ENCODE measurements at places on chromosomes 4 and X.

GRCh38 chrX:108362026-108362425, 76.2 kb downstream of the COL4A6 start:
- no peak for DNase-seq

- DNase-seq, result no peak
These were observed 132.2 kb downstream of the VEGFC start for GRCh38 chr4:176660561-176660960.

- no peak for DNase-seq
These were observed 46.1 kb upstream of the EOLA2 start for GRCh38 chrX:149984411-149984810.

DNA sequence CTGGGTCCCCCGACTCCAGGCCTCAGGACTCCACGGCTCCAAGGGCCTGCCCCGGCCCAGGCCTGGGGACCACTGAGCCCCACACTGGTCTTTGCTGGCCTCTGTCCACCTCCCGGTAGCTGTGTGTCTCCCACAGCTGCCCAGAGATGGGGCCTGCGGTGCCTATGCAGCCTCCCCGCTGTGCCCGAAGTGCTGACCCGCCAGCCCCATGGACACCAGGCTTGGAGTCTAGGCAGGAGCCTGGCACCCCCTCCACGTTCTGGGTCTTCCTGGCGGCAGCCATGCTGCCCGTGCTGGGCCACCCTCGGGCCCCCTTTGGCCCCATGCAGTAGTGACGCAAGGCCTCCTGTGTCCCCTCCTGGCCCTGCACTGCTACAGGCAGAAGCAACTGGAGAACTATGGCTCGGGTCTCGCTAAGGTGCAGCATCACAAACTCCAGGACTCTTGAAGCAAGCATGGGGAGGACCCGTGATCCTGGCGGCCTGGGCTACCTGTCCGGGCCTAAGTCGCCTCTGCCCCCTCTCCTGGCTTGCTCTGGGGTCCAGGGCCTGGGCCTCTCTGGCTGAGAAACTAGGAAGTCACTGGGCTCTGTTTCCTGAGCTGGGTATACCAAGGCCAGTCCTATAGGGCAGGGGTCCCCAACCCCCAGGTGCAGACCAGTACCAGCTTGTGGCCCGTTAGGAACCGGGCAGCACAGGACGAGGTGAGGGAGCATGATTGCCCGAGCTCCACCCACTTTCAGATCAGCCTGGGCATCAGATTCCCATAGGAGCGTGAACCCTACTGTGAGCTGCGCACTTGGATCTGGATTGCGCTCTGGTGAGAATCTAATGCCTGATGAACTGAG, 917 bp downstream of the MYL5 start:
- DNase-seq, result peak; percentile 18

GRCh38 chr4:164601653-164602052, 152.3 kb upstream of the SMIM31 start:
- no peak for DNase-seq

GRCh38 chr4:140044337-140044902, 109.6 kb downstream of the MAML3 start:
- no peak for DNase-seq

- no peak for DNase-seq
These were observed 33.0 kb downstream of the SNCA start for GRCh38 chr4:89803915-89804314.

- DNase-seq, result no peak
These were observed 25.7 kb downstream of the SGMS2 start for GRCh38 chr4:107850438-107850837.

- DNase-seq, result no peak
These were observed 100.7 kb downstream of the SPRY1 start for GRCh38 chr4:123497340-123497739.

- DNase-seq, result no peak
These were observed 11.3 kb upstream of the KIAA0232 start for GRCh38 chr4:6771229-6771671.

- DNase-seq, result no peak
These were observed 71.7 kb upstream of the BCOR start for GRCh38 chrX:40169193-40170101.

DNA sequence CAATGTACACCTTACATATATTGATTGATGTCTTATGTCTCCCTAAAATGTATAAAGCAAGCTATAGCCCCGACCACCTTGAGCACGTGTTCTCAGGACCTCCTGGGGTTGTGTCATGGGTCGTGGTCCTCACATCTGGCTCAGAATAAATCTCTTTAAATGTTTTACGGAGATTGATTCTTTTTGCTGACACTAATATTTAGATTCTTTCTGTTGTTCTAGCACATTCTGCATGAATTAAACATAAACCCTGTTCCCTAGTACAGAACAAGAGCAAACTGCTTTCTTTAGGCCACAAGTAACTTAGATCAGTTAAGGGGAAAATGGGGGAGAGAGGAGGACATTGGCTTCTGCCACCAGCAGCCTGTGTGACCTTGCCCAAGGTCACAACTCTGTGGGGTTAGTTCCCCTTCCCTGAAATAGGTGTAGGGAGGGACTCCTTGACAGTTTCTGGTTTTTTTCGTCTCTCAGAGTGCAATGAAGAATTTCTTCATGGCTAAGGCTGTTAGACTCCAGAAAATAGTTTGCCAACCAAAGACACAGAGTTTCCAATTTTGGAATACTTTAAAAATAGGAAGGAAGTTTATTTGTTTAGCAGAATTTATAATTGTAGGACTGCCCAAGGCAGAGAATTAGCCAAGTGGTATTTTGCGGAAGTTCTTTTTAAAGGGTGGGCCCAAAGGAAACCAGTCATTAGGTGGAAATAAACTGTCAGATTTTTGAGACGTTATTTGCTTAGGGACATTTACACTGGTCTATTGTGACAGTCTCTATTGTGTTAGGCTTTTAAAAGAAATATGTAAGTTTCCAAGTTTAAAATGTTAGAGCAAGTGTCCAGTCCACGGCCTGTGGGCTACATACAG, 29.4 kb downstream of the PTTG2 start:
- DNase-seq, result no peak

GRCh38 chr4:127143460-127144195, 489.1 kb upstream of the INTU start:
- no peak for DNase-seq

DNA sequence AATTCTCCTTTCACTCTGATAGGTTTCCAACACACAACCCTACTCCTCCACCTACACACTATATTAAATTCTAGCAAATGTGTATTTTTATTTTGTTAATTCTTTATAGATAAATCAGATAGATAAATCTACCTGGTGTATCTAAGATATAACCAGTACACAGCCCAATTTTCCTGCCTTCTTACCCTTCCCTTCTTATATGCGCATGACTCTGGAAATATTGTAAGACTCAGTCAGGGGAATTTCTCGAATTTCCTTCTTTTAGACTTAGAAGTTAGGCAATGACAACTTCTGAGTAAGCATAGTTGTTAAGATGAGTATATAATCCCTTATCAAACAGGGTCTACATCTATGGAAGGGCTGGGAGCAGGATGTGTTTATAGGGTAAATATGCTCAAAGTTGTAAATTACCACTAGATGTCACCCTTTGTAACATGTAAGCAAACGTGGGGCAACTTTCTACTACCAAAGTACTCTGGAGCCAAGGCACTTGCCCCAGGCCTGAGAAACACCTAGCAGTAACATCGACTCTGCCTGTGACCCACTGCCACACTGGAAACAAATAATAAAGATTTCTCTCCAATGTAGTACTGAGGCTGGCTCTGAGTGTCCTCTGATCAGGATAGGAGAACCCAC, 444.7 kb downstream of the IQCM start:
- DNase-seq, result no peak

DNA sequence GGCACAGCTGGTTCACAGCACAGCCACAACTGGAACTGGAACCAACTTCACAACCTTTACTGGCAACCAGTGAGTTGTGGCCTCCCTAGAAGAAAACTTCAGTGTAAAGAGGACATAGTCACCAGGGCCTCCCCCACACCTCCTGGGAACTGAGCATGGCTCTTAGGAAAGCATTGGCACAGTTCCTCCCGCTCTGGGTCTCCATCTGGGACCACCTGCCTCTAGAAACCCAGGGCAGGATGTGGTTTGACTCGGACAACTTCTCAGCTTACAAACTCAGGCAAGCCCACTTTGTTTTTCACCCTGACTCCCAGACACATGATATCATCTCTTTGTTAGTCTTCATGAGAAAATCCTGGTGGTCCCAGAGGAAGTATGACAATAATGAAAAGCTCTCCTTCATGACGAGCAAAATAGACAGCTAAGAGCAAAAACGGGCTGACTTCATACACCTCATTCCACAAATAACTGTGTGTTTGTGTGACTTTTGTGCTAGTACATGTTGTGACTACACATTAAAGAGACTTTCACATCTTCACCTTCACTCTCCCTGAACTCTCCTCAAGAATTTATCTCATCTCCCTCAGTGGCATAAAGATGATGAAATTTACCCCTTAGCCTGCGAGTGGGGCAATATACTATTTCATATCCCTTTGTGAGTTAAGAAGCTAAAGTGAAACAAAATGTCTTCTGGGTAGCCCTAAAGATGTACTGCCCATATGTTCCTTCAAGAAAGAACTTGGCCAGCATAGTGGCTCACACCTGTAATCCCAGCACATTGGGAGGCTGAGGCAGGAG, 75.4 kb downstream of the SH3KBP1 start:
- no peak for DNase-seq

GRCh38 chrX:152822383-152823086, 8.0 kb downstream of the CETN2 start:
- DNase-seq, result no peak

- DNase-seq, result no peak
These were observed 6.1 kb upstream of the RNF175 start for GRCh38 chr4:153765894-153766293.

GRCh38 chr4:140048419-140048995, 105.5 kb downstream of the MAML3 start:
- DNase-seq, result no peak

GRCh38 chr4:37682701-37683401, 3.3 kb downstream of the RELL1 start:
- no peak for DNase-seq

- DNase-seq, result no peak
These were observed 2471.7 kb downstream of the ARAP2 start for GRCh38 chr4:33772582-33772981.

- no peak for DNase-seq
These were observed 18.0 kb downstream of the DDX3X start for GRCh38 chrX:41351923-41352322.

- DNase-seq, result peak; percentile 60
These were observed 122.6 kb downstream of the SHISA3 start for GRCh38 chr4:42519803-42520417.

DNA sequence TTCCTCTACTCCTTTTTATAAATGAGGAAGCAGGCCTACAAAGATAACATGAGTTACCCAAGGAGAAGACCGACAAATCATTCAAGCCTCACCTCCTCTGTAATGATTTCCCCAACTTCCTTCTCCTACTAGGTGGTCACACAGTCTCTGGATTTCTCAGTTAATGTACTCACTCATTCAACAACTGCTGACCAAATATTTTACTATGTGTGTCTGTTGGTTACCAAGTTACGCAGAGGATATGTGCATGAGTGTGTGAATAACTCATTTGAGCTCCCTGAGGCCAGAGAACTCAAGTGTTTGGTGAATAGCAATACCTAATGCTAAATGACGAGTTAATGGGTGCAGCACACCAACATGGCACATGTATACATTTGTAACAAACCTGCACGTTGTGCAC, 10.4 kb downstream of the CASK start:
- DNase-seq, result no peak

DNA sequence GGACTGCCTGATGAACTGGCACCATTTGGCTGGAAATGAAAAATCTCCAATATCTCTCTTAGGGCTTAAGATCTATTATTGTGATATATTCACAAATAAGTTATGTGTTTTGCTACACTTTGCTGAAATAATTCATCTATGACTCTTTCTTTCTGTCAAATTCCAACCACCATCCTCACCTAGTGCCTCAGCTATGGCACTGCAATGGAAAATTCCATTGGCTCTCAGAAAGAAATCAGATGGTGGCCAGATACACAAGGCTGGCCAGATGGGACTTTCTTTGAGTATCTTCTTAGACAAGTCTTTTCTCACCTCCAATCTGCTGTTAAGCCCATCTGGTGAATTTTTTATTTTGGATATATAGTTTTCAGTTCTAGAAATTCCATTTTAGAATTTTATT, 28.0 kb downstream of the NAT8L start:
- DNase-seq, result no peak

GRCh38 chrX:3216581-3217180, 129.8 kb downstream of the MXRA5 start:
- no peak for DNase-seq

DNA sequence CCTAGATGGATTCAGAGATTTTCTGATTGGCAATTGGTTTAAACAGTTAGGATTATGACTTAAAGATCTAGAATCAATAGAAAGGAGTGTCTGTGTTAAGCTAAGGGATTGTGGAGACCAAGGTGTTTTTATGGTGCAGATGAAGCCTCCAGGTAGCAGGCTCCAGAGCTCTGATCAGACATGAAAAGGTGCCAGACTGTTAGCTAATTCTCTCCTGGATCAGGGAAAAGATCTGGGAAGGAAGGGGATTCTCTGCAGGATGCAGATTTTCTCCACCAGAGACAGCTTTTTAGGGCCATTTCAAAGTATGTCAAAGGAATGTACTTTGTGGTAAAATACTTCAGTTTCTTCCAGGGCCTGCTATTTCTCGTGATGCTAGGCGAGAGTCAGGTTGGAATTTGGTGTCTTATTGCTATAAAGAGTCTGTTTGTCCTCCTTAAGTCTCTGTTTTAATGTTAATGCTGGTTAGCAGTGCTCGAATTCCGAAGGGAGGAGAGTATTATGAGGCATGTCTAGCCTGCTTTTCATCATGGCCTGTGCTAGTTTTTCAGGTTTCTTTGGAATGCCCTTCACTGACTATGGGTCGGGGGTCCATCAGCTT, 12.0 kb upstream of the GPR78 start:
- DNase-seq, result no peak

DNA sequence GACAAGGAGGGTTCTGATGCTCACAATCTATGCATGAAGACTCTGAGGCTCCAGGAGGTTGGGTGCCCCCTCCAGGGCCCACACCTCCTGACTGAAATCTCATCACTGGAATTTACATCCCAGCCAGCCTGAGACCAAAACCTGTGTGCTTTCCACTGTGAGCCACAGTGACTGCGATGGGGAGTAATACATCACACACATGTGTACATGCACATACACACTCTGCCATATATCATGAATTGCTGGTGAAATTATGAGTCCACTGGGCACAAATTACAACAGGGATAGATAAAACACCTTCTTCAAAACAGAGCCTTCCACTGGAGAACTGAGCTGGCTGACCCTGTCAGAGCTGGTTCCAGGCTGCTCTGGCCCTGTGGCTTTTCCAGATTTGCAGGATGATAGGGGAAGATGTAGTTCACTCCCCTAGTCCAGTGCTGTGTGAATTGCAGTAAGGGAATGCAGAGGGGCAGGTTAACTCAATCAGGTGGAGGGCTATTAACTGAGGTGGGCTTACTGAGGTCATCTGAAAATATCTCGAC, 35.8 kb upstream of the MSX1 start:
- DNase-seq, result no peak

GRCh38 chr4:174873931-174874330, 44.2 kb upstream of the ADAM29 start:
- DNase-seq, result no peak

- DNase-seq, result no peak
These were observed 101.0 kb upstream of the TLR2 start for GRCh38 chr4:153582954-153583702.
